Naive B cell (primary cell): ENCODE measurements at places on chromosomes 7 and 10.

- DNase-seq = peak; percentile 11
Observed at GRCh38 chr10:9302140-9302746, 1247.8 kb downstream of the GATA3 start.

DNA sequence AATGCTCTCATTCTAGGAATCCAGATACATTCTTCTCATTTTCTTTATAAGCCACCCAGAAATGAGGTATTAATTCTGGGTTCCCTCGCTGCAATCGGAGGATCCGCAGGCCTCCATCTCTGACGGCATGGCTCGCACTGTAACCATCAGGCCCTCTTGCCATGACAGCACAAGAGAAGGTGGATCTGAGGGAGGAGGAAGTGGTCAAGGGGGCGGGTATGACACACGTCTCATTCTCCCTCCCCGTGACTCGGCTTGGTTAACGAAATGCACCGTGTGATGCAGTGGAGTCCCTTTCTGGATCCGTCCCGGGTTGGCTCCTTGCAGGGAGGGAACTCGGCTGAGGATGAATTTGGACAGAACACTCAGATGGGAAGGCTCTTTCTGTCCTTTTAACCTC lies 280.2 kb downstream of the TCERG1L start:
- no peak for DNase-seq

- no peak for DNase-seq
Observed at GRCh38 chr7:115479448-115479847, 551.1 kb downstream of the TFEC start.

DNA sequence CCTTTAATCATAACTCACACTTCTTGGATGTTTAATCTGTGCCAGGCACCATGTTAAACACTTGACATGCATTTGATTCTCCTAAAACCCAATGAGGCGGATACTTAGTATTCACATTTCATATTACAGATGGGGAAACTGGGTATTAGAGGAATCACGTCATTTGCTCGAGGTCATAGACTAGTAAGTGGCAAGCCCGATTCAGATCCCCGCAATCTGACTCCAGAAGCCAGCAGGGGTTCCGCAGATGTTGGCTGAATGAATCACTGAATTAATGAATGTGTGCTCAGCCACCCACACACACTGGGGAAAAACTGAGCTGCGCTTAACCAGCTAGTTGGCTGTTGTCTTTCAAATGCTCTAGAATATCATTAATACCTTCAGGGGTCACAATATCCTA lies 22.5 kb upstream of the ENO4 start:
- no peak for DNase-seq

- DNase-seq = no peak
Observed at GRCh38 chr10:22518167-22518724, 172.9 kb downstream of the SPAG6 start.

- DNase-seq = no peak
Observed at GRCh38 chr10:78802866-78803265, 265.9 kb upstream of the ZMIZ1 start.

- no peak for DNase-seq
Observed at GRCh38 chr10:62652114-62652513, 152.4 kb upstream of the ADO start.

DNA sequence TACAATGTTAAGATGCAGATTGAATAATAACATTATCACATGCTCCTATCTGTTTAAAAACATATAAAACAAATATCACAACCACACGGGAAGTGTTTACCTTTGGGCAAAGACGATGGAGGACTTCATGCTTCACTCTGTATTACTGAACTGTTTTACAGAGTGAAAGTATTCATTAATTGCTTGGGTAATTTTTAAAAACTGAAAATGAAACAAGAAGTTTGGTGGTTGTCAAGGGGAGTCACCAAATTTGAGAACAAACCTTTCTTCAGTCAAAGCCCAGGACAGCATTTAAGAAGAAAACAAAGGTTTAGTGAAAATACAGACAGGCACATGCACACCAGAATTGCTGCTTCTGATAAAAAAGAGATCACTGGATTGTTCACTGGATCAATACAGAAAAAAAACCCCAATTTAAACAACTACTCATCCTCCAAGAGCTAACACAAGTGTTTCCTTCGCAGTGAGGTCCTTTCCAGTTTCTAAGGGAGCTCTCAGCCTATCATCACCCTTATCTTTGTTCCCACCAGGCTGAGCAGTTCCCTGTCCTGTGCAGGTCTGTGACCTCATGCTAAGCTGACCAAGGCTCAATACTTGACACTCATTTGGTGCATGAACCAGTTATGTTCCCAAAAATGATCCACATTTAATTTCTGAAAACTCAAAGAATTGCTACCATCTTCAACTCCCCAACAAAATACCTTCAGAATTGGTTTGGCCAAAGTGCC lies 8.8 kb downstream of the PARP12 start:
- DNase-seq = peak; percentile 45

DNA sequence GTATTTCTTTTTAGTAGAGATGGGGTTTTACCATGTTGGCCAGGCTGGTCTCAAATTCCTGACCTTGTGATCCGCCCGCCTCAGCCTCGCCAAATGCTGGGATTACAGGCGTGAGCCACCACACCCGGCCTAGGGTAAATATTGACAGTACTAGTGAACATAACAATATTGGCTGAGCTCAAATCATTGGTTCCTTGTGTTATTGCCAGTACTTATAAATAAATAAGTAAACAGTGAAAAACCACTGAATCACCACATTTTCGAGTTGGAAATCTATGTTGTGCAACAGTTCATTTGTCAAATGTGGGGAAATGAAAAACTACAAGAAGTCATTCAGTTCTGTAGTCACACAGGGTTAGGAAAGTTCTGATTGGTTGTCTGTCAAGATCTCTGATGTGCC lies 15.8 kb downstream of the RPP30 start:
- DNase-seq = no peak

- no peak for DNase-seq
Observed at GRCh38 chr10:12327074-12327473, 22.3 kb upstream of the CAMK1D start.

GRCh38 chr7:16135658-16136057 lies 285.7 kb downstream of the CRPPA start:
- DNase-seq = no peak

- DNase-seq = no peak
Observed at GRCh38 chr7:98862203-98862602, 7.6 kb downstream of the TMEM130 start.

DNA sequence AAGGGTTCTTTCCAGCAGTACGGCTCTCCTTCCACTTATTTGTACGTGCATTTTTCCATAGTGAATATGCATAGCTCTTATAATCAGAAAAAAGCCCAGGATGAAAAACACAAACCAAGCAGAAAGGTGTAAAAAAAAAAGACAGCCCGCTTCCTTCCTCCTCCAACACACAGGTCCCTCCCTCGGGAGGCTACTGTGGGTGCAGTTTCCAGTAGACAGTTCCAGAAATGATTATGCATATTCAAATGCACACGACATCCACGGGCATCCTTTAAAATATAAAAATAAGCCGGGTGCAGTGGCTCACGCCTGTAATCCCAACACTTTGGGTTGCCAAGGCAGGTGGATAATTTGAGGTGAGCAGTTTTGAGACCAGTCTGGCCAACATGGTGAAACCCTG lies 59.9 kb downstream of the TNRC18 start:
- no peak for DNase-seq
